Stimulated activated CD8-positive, alpha-beta memory T cell treated with anti-CD3 and anti-CD28 coated beads, Interleukin-2, amount 100 ng/mL, for 1 hour (primary cell): ENCODE measurements at places on chromosomes 2 and 18.

GRCh38 chr2:115194623-115195022, 752.2 kb downstream of the DPP10 start:
- no peak for DNase-seq

DNA sequence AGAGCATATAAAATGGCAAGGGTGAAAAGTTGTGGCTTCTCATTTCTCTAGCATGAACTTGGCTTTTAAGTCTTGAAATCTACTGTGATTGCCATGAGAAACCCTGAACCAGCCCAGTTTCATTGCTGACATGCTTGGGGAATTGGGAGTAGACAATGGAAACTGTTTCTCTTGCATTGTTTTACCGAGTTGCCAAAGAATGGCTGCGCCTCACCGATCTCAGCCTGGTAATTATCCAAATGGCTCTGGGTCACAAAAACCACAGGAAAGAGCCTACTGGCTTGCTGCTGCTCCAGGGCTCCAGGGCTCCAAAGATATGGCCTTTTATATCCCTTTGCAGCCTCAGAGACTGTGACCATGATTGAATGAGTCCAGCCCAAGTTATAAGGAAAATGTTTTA, 310.4 kb upstream of the NT5C1B start:
- no peak for DNase-seq

DNA sequence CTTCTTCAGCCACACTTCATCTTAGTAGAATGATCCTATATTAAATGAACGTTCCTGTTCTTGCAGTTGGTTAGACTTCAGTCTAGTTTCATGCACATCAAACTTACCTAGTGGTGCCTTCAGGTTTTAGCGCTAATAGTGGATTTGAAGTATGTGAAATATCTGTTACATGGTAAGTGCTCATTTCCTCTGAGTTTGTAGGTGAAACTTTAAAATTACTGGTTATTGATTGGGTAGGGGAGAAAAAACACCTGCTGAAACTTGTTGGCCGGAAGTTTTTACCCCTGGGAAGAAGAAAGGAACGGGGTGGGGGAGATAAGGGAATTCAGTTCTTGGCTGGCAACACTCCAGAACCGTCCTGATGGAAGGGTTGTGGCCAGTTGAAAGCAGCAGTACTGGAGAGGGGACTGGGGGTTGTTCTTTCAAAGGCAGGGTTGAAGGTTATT, 112.8 kb downstream of the SPTBN1 start:
- DNase-seq = no peak

DNA sequence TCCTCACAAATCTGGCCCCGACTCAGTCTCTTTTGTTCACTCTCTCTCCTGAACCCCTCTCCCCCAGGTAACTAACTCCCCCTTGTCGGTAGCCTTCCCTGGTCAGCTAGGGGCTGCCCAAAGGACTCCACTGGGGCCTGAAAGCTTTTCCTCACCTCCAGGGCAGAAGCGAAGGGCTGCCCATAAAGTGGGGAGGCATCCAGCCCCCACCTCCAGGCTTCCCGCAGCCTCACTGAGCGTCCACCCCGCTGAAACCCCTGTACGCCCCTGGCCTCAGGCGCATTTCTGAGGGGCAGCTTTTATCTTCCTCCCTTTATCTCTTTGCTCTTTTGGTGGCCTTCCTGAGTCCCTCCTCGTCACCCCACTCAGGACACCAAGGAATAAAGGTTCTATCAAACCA, 249.3 kb downstream of the CYP26B1 start:
- no peak for DNase-seq

- DNase-seq = peak; percentile 43
Observed at GRCh38 chr2:230866756-230867523, 2.2 kb downstream of the ITM2C start.

DNA sequence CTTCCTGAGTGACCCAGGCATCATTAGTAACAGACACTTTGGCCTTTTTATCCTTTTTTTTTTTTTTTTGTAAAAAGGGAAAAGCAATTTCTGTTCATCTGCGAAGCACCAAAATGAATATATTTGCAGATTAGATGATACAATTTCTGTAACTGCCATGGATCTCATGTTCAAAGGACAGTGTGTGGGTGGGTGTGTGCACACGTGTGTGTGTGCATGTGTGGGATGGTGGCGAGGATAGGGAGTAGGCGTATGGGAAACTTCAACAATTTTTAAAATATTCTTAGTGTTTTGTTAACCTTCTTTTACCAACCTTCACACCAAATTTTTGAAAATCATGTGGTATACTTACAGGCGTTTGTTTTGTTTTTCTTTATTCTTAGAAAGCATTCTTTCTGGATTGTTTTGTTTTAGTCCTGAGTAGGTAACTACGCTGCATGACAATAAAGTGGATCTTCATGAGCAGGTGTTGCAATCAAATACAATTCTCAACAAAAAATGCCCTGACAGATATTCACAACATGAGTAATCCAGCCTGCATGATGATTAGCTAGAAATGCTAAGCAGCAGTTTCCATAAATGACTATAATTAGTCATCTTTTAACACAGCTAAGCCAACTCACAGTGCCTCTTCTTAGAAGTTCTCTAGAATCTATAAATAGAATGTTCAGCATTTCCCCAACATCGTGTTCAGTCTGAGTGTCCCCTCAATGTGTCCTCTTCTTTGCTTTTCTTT, 53.5 kb upstream of the RMDN2 start:
- DNase-seq = no peak

GRCh38 chr2:145329971-145330370, 810.1 kb upstream of the ZEB2 start:
- DNase-seq = no peak

- DNase-seq = no peak
Observed at GRCh38 chr18:9708057-9708433, at the start of gene RAB31. TSS of gene RAB31 (plus strand) at chr18:9708301. CDS start at chr18:9708406, 105 bp downstream.
